Retina (tissue), 1 donor: ENCODE measurements at places on chromosomes 3 and 15.

DNA sequence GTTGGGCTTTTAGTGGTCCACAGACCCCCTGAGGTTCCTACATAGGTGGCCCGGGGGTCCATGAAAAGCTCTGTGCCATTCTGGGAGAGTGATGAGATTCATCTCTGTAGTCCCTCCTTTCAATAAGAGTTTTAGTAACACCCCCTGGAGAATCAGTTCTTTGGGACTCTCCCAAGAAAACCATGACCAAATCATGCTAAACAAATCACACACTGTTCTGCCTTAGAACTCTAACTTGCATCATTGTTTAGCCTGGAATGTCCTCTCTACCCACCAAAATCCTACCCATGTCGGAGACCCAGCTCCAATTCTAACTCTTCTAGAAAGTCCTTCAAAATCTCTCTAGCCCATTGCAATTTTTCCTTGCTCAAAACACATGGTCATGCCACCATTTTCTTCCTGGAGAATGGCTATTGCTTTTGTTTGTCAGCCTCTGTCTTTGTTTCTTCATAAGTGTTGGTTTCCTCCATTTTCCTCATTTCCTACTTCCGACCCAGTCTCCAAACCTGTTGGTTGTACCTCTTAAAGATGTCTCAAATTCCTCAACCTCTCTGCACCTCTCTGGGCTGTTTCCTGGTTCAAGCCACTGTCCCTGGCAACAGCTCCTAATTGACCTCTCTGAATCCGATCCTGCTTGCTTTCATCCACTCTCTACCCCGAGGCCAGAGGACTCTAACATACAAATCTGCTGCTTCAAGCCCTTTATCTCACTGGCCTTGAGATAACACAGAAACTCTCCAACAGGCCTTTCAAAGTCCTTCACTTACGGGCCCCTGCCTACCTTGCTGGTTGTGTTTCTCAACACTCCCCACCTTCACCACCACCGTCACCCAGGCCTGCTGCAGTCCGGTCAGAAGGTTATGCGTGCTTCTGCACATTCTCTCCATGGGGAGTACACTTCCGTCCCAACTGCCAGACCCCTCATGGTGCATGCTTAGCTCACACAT lies 23.7 kb downstream of the CYP19A1 start:
- DNase-seq = no peak

- DNase-seq = no peak
These were observed 7.9 kb downstream of the MESP2 start for GRCh38 chr15:89783861-89784685.

GRCh38 chr3:139202226-139202958 lies 141.4 kb upstream of the MRPS22 start:
- peak; percentile 15 for DNase-seq

- DNase-seq = no peak
These were observed 57.0 kb upstream of the MCTP2 start for GRCh38 chr15:94174399-94174802.

GRCh38 chr3:125003369-125003853 lies 52.4 kb downstream of the HEG1 start:
- no peak for DNase-seq

DNA sequence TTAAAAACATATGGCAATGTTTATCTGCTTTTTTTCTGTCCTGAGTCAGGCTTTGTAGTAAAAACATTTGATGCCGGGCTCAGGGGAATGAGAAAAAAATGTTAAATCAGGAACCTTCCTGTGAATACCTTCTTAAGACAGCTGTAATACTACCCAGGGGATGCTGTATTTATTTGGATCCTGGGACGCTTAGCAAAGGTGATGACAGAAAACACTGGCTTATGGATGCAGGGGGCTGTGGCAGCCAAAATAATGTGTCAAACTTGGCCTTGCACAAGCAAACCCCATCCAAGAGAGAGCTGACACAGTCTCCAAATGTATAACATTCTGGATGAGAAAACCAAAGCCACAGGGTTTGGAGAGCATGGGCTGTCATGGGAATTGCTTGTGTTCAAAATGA lies 438.2 kb upstream of the PROK2 start:
- no peak for DNase-seq
